ENCODE measurements at places on chromosomes 7 and 10.
A peak's percentile ranks its signal among the peaks of the same experiment; 100 is the strongest.

DNA sequence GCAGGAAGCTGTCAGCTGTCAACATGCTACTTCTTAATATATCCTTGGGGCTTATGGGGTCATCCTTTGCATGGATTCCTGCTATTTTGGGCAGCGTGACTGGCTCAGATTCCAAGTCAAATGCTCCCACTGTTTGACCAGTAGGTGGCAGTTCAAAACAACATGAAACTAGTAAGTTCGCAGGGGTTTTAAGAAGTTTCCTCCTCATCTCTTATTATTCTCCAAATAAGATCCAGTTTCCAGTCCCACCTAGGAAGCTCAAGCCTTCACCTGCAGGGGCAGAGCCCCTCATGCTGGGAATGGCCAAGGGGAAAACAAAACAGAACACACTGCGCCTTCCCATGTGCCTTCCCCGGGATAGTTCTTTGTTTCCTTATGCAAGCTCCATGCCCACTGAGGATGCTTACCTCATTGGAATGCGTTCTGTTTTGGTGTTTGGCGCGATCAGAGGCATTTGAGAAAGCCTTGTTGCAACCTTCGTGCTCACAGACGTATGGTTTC lies 259.8 kb downstream of the GLI3 start:
- DNase-seq: no peak

DNA sequence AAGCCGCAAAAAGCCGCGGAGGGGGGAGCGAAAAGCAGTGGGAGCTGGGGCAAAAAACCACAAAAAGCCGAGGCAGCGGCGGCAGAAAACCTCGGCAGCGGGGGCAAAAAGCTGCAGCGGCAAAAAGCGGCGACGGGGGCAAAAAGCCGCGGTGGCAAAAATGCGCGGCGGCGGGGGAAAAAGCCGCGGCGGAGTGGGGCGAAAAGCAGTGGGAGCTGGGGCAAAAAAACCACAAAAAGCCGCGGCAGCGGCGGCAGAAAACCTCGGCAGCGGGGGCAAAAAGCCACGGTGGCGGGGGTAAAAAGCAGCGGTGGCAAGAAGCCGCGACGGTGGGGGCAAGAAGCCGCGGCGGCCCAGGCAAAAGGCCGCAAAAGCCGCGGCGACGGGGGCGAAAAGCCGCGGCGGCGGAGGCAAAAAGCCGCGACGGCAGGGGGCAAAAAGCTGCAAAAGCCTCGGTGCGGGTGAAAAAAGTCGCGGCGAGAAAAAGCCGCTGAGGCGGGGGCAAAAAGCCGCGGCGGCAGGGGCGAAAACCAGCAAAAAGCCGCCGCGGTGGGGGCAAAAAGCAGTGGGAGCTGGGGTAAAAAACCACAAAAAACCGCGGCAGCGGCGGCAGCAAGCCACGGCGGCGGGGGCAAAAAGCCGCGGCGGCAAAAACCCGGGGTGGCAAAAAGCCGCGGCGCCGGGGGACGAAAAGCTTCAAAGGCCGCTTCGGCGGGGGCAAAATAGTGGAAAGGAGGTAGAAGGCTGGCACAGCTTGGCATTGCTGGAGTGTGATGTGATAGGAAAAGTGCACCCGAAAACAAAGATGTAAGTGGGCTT lies 135.9 kb downstream of the ZNF92 start:
- peak; percentile 45 for DNase-seq

GRCh38 chr10:46534828-46535524 lies 21.5 kb downstream of the GPRIN2 start:
- no peak for DNase-seq

- DNase-seq: no peak
Measured at GRCh38 chr7:52017802-52018679, 701.4 kb upstream of the COBL start.

GRCh38 chr10:29646238-29646902 lies 11.6 kb upstream of the SVIL start:
- DNase-seq: no peak

DNA sequence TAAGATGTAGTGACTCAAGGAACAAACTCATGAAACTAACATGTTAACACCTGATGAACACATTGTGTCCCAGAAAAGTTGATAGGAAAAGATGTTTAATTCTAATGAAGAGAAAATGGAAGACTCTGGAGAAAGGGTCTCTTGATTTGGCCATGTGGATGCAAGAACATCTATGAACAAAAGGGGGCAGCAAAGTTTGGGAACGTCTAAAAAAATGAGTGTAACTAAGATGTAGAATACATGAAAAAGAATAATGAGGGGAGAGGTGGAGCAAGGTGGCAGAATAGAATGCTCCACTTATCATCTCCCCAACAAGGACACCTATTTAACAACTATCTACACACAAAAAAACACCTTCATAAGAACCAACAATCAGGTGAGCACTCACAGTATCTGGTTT lies 805.1 kb downstream of the TNS3 start:
- no peak for DNase-seq

GRCh38 chr10:121819049-121819448 lies 108.8 kb downstream of the ATE1 start:
- DNase-seq: no peak

DNA sequence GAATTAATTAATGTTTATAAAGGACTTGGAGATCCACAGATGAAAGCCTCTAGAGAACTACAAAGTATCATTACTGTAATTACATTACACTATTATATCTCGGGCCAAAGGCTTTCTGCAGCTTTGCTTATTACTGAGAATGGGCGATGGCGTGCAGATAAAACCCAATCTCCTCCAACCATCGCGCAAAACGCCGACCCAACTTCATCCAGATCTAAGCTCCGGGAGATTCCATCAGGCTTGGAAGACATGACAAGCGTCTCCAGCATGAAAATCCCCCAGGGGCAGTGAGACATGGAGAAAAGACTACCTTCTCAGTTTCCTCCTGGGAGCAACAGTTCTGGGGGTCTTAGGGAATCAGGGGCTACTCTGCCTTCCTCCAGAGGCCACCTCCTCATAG lies 42.2 kb upstream of the CUX1 start:
- DNase-seq: no peak
